ENCODE measurements at places on chromosomes 3 and 15.

GRCh38 chr15:25682340-25682739 lies 180.8 kb downstream of the ATP10A start:
- DNase-seq = no peak

- no peak for DNase-seq
These were observed 21.3 kb downstream of the EPHB3 start for GRCh38 chr3:184582646-184583577.

GRCh38 chr3:107456501-107456900 lies 66.3 kb upstream of the BBX start:
- DNase-seq = no peak

DNA sequence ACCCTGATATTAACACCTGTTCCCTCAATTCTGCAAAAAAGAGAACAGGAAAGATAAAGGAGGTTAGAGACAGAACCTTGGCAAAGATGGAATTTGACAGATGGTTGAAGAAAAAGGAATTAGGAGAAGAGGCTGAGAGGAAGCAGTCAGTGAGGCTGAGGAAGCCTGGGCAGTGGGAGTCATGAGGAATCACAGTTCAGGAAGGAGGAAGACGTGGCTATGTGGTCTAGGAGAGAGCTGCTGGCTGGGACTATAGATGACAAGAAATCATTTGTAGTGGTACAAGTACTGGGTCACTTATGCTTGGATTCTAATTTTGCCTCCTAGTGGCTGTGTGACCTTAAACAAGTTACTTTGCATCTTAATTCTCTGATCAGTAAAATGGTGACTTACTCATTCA lies 49.0 kb downstream of the LARS2 start:
- DNase-seq = no peak

- no peak for DNase-seq
These were observed 45.1 kb downstream of the ACP3 start for GRCh38 chr3:132362329-132362728.
